A549 treated with Mapracorat at 1 μM for 4 hours (cell line): ENCODE measurements at places on chromosomes 1 and 21. TPM values are rescaled to one million over a fixed set of nuclear protein-coding genes. Genes with fewer than 3 reads are reported as not detected.

The FCRL6 gene
- total RNA-seq: not detected in 5 replicates

The KRTAP26-1 gene
- not detected in 5 replicates for total RNA-seq

The IFI44L gene
- total RNA-seq: not detected in 5 replicates

The KLHL21 gene
- total RNA-seq: 14.9 to 25.9 TPM (median 21.8 TPM) in 5 replicates

The CYP4B1 gene
- 0.16 TPM in 1 of 5 replicates, not detected in the others for total RNA-seq

The CZIB gene
- 27.1 to 31.7 TPM (median 31.4 TPM) in 5 replicates for total RNA-seq

The IGFN1 gene
- total RNA-seq: 0.41 to 0.71 TPM (median 0.56 TPM) in 5 replicates

The C4BPA gene
- 0.45 to 0.89 TPM (median 0.66 TPM) in 5 replicates for total RNA-seq

The TMPRSS15 gene
- total RNA-seq: not detected in 5 replicates

The SPRR2F gene
- total RNA-seq: not detected in 5 replicates

The NEXN gene
- total RNA-seq: 5.7 to 11.2 TPM (median 7.1 TPM) in 5 replicates

The IGSF9 gene
- 0.13 to 0.26 TPM (median 0.23 TPM) in 5 replicates for total RNA-seq

The CDC14A gene
- 1.9 to 2.6 TPM (median 2.4 TPM) in 5 replicates for total RNA-seq

The FLG2 gene
- total RNA-seq: not detected in 5 replicates

The TRIM63 gene
- 1.3 to 1.8 TPM (median 1.5 TPM) in 5 replicates for total RNA-seq

The OR2T2 gene
- total RNA-seq: not detected in 5 replicates

The KRTAP13-2 gene
- total RNA-seq: not detected in 5 replicates

The LCE1A gene
- total RNA-seq: not detected in 5 replicates

The CFAP141 gene
- total RNA-seq: not detected in 5 replicates

The OR10Z1 gene
- total RNA-seq: not detected in 5 replicates

The CRYAA gene
- not detected in 5 replicates for total RNA-seq

The UBE2U gene
- not detected in 5 replicates for total RNA-seq

The RGSL1 gene
- total RNA-seq: not detected in 5 replicates

The LAMB3 gene
- total RNA-seq: 16.9 to 24.8 TPM (median 20.5 TPM) in 5 replicates

The NID1 gene
- total RNA-seq: 5.4 to 9.5 TPM (median 7.6 TPM) in 5 replicates

The DRAXIN gene
- 0.03 to 0.07 TPM (median 0.06 TPM) in 5 replicates for total RNA-seq

The ILDR2 gene
- 0.02 to 0.05 TPM (median 0.03 TPM) in 3 of 5 replicates, not detected in the others for total RNA-seq

The COA6 gene
- 75.5 to 93.5 TPM (median 83.0 TPM) in 5 replicates for total RNA-seq

The PLA2G2F gene
- total RNA-seq: not detected in 5 replicates

The KRTAP19-3 gene
- total RNA-seq: not detected in 5 replicates

The ANKRD34A gene
- total RNA-seq: 0.21 to 0.42 TPM (median 0.27 TPM) in 5 replicates

The FCER1G gene
- 0.28 to 0.54 TPM (median 0.34 TPM) in 3 of 5 replicates, not detected in the others for total RNA-seq

The KANK4 gene
- total RNA-seq: 0.26 to 0.58 TPM (median 0.52 TPM) in 5 replicates
